ENCODE measurements at places on chromosomes 1 and 21. TPM values are rescaled to one million over a fixed set of nuclear protein-coding genes. Genes with fewer than 3 reads are reported as not detected.

- no peak for DNase-seq
Measured at GRCh38 chr1:9262096-9262986, 27.8 kb downstream of the H6PD start.

DNA sequence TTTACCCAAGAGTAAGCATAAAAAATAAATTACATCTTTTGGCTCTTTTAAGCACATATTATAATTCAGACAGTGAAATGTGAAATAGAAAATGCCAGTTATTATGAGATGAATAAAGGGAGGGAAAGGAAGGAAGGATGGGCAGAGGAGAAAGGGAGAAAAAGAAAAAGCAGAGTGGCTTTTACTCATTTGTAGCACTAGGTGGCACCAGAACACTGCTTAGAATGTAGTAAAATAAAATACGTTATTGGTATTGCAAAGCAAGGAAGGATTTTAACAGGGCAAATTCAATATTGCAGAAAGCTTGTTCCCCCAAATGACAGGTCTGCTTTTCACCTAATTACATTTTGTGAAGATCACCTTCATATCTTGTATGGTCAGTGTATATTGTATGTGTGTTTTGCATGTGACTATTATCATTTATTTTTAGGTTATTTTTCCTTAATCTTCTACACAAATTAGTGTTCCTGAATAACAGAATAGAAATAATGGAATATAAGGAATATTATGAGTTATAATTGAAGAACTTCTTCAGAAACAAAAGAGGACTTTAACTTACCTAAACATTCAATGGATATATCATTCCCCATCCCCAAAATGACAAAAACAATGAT lies 9.1 kb upstream of the PCNX2 start:
- DNase-seq: no peak

GRCh38 chr21:34814529-34814951 lies 145.7 kb downstream of the CLIC6 start:
- no peak for DNase-seq

GRCh38 chr1:31739346-31739745 lies 24.8 kb downstream of the ADGRB2 start:
- DNase-seq: no peak

GRCh38 chr1:166796620-166797236 lies 42.5 kb upstream of the POGK start:
- no peak for DNase-seq

- DNase-seq: no peak
Measured at GRCh38 chr1:107524301-107524700, 383.5 kb downstream of the NTNG1 start.

DNA sequence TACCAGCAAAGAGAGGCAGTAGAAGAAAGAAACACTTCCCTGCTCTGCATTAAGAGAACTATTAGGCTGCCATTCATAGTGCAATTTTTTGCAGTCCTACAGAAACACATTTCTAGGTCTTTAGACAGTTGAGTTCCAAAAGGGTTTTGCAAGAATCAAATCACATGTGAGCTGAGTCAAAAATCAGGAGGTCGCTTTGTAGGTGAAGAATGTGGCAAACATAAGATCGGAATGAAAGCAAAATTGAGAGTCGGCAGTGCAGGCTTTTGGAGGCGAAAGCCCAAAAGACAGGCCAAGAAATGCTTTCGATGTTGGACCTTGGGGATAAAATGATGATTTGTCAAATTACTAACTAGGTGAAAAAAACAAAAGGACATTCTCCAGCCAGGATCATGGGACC lies 213.5 kb upstream of the NRIP1 start:
- DNase-seq: no peak

GRCh38 chr1:215987092-215987875 lies 420.2 kb downstream of the KCTD3 start:
- DNase-seq: no peak

- DNase-seq: no peak
Measured at GRCh38 chr1:224846119-224846907, 83.2 kb upstream of the DNAH14 start.

DNA sequence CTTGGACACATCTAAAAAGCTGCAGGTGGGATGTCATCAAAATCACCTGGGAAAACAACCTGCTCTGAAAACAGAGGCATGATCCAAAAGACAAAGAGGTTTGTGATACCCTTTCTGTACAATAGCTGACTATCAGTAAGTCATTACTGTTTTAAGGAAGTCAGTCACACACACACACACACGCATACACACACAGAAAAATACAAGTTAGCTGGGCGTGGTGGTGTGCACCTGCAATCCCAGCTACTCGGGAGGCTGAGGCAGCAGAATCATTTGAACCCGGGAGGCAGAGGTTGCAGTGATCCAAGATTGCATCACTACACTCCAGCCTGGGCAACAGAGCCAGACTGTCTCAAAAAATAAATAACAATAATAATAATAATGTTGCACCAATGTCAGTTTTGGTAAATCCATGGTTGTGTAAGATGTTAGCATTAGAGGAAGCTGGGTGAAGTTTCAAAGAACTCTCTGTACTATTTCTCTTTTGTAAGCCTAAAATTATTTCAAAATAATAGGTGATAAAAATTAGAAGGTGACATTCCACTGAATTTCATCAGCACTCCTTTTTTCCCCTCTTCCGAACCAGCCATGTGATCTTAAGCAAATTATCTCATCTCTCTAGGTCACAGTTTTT lies 9.9 kb upstream of the HLCS start:
- DNase-seq: no peak

DNA sequence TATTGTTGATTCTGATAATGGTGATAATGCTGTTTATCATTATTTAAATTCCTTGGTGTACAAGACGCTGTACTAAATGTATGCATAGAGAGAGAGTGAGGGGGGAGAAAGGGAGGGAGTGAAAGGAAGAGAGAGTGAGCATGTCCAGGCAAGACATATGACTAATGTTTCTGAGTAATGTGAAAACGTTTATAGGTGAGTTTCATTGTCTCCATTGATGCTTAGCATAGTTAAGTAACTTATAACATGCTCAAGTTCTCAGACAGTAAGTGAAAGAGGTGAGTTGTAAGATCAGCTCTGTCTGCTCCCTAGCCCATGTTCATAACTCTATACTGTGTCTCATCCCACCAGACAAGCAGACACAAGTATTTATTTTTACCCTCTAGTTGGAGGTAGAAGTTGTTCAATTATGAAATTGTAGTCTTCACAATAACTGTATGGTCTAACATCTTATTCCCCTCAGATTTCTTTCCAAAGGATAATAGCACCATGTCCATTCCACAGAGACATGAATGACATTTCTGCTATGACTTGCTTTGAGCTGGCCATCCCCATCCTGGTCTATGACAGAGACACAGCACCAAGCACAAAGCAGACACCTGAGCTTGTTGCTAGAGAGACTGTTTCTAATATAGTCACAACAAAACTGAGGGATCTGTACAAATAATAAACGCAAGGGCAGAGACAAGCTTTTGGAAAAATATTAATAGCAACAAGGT lies 285.1 kb downstream of the CACNA1E start:
- no peak for DNase-seq

GRCh38 chr21:43911935-43912487 lies 47.0 kb downstream of the AGPAT3 start:
- DNase-seq: no peak

DNA sequence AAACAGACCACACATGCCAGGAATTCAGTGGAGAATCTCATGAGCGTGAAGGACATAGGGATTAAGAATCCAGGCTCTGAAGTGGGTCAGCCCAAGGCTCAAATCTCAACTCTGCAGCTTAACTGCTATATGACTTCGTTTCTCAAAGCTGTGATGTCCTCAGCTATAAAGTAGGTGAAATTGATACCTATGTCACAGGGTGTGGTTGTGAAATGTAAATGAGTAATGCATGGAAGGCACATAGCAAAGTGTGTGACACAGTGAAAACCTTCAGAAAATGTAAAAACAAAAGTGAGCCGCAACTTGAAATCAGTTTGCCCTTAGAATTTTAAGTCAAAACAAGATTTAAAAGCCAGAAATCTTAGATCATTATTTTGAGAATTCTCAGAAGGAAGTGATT lies 145.7 kb upstream of the PRMT6 start:
- no peak for DNase-seq

DNA sequence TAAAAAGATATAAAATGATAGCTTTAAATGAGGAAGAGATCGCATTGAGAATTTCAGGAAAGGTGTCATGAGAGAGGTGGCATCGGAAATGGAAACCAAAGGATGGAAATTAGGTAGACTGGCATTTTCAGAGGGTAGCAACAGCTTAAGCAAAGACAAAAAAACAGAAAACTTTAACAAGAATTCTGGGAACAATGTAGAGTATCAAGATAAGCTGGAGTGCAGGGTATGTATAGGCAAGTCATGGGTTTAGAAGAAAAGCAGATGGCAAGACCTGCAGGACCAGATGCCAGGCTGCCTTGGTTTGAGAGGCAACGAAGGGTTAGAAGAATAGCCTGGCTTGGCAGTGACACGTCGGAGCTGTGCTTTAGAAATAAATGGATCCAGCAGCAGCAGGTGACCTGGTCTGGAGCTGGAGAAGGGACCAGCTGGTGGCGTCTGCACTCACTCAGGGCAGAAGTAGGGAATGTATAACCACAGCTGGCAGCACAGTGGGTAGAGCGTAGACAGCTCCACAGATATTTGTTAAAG lies 149.4 kb upstream of the TIAM1 start:
- DNase-seq: no peak

DNA sequence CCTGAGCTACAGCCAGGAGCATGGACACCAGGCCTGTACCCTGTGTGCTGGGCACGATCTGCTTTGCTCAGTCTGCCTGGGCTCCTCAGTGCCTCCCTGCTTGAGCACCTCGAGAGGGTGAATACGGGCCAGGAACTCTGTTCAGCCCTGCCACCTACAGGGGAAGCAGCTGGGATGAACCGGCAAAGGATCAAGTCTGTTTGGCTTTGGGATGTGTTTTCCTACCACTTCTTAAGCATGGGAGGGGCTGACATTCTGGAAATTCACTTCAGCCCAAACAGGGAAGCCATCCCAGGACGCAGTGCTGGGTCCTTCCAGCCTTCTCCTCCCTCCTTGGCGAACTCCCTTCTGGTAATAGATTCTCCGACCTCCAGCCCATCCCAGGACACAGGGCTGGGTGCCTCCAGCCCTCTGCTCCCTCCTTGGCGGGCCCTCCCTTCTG lies 55.8 kb upstream of the SELENON start:
- peak; percentile 93 for DNase-seq

GRCh38 chr1:209375097-209375496 lies 208.4 kb upstream of the CAMK1G start:
- DNase-seq: no peak

- DNase-seq: no peak
Measured at GRCh38 chr1:29875557-29876028, 639.3 kb downstream of the PTPRU start.

GRCh38 chr1:91053630-91054029 lies 31.8 kb upstream of the ZNF644 start:
- no peak for DNase-seq

DNA sequence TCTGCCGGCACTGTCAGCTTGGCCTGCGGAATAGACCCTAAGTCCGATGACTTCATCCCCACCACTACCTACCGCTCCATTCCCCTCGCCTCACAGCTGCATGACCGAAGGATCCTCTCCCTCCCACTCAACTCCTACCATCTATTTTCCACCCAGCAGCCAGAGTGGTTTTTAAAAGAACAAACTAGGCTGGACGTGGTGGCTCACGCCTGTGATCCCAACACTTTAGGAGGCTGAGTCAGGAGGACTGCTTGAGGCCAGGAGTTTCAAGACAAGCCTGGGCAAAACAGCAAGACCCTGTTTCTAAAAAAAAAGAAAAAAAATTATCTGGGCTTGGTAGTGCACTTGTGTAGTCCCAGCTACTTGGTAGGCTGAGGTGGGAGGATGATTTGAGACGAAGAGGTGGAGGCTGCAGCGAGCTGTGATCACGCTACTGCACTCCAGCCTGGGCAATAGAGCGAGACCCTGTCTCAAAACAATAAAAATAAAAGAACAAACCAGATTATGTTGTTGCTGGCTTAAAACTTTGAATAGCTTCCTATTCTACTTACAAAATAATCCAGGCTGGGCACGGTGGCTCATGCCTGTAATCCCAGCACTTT lies 59.0 kb downstream of the UBIAD1 start:
- DNase-seq: no peak

- peak; percentile 29 for DNase-seq
Measured at GRCh38 chr21:29145354-29145782, 14.9 kb downstream of the MAP3K7CL start.

GRCh38 chr1:83619170-83619896 lies 379.6 kb downstream of the TTLL7 start:
- no peak for DNase-seq

DNA sequence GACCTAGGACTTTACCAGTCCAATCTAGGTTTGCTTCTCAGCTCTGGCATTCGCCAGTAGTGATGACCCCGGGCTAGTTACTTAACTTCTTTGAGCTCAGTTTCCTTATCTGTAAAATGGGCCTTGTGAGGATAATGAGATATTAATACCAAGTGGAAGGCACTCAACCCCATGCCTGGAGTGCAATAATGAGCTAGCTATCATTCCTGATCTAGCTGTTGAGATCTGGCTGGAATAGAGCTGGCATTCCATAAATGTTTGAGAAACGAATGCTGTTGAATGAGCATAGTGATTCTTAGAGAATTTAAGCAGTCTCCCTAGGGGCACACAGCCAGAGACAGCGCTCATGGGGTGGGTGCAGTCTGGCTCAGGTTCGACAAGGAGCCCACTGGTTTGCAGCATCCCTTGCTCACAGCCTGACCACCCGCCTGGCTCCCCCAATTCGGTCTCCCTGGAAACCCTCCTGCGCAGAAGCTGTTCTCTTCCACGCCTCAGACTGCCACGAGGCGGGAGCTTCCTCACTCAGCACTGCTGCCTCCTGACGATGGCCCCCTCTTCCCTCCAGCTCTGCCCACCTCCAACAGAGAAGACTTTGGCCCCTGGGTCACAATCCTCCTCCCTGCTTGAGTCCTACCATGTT lies 32.5 kb downstream of the DHCR24 start:
- no peak for DNase-seq

DNA sequence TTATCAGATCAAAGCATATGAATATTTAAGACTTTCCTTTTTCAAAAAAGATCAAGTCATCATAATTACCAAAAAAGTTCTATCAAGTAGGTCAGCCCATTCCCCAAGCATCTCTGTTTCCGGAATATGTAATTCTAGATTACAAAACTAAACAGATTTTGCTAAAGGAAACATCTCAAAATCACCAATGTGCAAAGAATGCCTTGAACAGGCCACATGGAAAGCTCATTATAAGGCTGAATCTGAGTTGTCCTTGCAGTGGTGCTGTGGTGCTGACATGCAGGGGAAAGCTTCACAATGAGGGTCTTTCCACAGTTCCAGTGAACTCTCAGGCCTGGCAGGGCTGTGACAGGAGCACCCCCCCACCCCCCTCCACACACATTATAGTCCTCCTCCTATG lies 240.9 kb downstream of the OMA1 start:
- no peak for DNase-seq

GRCh38 chr1:218412171-218412570 lies 67.0 kb downstream of the TGFB2 start:
- no peak for DNase-seq

Gene CRABP2
- total RNA-seq: 67.9 TPM

Gene TARBP1
- 18.6 TPM for total RNA-seq

Gene LHX8
- not detected for total RNA-seq

Gene INSRR
- not detected for total RNA-seq

Gene C1orf105
- total RNA-seq: not detected

Gene FAM229A
- total RNA-seq: 7.3 TPM

Gene MYOC
- total RNA-seq: 4.3 TPM

Gene KCNK1
- 14.8 TPM for total RNA-seq
